ENCODE measurements at places on chromosomes 6 and 20.
A peak's percentile ranks its signal among the peaks of the same experiment; 100 is the strongest.

DNA sequence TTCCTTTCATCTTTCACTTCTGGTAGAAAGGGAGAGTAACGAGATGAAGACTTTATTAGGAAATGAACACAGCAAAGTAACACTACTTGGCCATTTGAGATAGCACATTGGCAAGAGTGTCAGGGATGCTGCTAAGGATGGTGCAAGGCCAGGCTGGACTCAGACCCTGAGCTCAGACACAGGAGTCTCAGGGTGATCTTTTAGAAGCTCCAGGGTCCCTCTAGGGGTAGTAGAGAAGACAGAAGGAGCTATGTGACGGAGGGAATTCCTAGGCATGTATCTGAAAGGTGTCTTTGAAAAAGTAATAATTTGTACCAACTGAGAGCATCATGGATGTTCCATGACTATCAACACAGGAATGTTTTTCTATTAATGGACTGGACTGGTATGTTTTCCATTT lies 436.5 kb downstream of the DHX35 start:
- no peak for DNase-seq

DNA sequence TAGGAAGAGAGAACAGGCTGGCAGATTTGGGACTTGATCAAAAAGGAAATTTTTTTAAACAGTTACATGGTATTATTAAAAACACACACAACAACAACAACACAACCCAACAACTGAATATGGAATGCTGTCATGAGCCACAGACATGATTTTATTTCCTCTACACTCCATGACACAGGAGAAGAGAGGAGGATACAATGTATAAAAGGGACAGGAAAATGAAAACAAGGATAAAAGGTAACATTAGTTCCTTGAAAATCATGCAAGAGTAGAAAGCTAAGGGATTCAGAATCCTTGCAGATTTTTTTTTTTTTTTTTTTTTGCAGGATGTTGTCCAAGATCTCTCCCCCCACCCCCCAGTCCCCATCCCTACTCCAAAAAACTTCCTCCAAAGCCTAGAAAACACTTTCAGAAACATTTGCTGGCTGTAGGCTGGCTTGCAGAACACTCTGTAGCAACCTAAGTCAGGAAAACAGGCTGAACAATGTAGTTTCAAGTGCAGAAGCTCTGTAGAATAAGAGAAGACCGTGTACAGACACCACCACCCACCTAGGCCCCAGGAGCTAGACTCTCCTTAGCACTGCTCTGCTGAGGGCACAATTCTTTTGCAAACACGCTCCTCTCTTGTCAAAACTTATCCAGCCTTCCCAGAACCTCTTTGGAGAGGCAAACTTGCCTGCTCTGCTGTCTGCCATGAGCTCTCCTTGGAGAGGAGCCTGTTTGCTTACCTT lies 845 bp downstream of the ZMYND8 start:
- no peak for DNase-seq

DNA sequence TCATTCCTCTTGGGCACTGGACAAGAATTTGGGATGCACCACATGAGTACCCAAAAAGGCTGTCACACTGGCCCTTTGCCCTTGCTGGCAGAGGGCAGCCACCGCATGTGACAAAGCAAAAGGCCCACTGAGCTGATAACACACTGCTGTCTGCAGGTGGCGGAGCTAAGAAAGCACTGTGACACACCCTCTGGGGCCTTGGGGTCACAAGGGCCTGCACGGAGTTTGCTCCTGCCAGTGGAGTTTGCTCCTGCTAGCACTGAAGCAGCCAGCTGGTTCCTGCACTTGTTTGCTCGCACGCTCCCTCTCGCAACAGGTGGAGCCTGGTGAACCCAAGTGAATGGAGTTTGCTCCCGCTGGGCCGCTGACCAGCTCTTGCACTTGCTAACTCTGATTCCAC lies 132.6 kb downstream of the LCA5 start:
- no peak for DNase-seq

GRCh38 chr6:105836889-105837288 lies 249.2 kb upstream of the PRDM1 start:
- DNase-seq = no peak

- DNase-seq = no peak
These were observed 199.9 kb downstream of the DTNBP1 start for GRCh38 chr6:15462717-15463525.

GRCh38 chr20:48457193-48458002 lies 370.4 kb downstream of the PREX1 start:
- DNase-seq = no peak

- DNase-seq = no peak
These were observed 1.7 kb downstream of the ADGRF4 start for GRCh38 chr6:47700053-47700452.

DNA sequence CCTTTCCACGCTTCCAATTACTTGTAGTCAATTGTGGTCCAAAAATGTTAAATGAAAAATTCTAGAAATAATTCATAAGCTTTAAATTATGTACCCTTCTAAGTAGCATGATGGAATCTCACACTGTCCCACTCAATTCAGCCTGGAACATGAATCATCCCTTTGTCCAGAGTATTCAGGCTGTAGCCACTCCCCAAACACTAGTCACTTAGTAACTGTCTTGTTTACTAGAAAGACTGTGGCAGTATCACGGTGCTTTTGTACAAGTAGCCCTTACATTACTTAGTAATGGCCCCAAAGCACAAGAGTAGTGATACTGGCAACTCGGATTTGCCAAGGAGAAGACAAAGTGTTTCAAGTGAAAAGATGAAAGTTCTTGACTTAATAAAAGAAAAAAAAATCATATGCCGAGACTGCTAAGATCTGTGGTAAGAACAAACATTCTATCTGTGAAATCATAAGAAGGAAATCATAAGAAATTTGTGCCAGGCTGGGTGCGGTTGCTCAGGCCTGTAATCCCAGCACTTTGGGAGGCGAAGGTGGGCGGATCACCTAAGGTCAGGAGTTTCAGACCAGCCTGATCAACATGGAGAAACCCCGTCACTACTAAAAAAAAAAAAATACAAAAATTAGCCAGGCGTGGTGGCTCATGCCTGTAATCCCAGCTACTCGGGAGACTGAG lies 168.5 kb upstream of the SIM1 start:
- DNase-seq = no peak

GRCh38 chr6:145743332-145743731 lies 8.0 kb upstream of the EPM2A start:
- no peak for DNase-seq

DNA sequence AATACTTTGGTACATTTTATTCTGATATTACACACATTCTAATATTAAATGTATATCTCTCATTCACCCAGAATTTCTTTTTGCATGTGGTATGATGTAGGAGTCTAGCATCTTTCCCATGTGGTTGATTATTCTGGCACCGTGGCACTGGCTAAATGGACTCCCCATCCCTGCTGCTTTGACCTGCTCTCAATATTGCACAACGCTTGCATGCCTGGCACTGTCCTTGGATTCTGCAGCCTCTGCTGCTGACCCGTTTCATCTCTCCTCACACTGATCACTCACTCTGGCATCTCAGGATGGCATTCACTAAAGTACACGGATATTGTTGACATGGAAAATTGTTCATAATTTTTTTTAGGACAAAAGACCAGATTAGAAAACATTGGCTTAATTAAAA lies 11.5 kb upstream of the DACT2 start:
- no peak for DNase-seq

- DNase-seq = peak; percentile 9
These were observed 98.2 kb upstream of the HDGFL1 start for GRCh38 chr6:22471132-22471690.

DNA sequence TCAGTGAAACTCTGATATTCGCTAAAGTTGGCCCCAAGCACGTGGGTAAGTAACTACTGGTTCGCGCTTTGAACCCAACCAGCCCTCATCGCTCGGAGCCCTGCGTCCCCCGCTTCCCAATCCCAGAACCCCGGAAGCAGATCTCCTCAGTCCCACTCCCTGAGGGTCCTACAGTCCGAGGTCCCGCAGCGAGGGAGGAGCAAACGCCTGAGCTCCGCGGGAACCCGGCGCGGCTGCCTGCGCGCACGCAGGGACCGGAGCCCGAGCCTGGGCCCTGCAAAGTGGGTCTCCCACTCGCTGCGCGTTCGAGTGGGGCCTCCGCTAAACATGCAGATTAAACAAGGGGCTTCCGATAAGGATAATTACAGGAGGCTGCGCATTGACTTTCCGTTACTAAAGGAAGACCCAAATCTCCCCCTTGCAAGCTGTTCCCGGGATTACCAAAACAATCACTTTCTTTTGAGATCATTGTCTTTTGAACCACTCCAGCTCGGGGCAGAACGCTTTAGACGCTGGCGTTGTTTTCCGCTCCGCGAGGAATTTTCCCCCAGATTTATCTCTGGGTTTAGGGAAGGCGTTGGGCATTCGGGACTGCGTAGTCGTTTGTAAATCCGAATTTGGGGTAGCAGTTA lies 1.3 kb upstream of the VSX1 start:
- DNase-seq = no peak

- DNase-seq = no peak
These were observed 26.4 kb downstream of the GABRR1 start for GRCh38 chr6:89190741-89191140.

GRCh38 chr6:62059901-62060300 lies 226.1 kb downstream of the KHDRBS2 start:
- no peak for DNase-seq

DNA sequence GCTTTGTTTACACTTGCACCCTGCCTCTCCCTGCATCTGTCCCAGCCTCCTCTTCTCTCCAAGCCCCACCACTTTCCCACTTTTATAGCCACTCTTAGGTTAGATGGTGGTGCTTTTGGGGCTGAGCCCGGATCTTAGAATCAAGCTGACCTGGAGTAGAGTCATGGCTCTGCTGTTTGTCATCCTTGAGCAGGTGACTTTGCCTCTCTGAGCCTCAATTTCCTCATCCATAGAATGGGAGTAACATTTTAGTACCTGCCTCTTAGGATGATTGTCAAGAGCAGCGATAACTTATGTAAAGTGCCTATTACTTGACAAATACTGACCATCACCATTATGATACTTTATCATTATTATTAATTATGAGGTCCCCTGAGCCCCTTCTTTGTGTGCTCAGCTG lies 48.2 kb downstream of the CPNE5 start:
- DNase-seq = no peak

DNA sequence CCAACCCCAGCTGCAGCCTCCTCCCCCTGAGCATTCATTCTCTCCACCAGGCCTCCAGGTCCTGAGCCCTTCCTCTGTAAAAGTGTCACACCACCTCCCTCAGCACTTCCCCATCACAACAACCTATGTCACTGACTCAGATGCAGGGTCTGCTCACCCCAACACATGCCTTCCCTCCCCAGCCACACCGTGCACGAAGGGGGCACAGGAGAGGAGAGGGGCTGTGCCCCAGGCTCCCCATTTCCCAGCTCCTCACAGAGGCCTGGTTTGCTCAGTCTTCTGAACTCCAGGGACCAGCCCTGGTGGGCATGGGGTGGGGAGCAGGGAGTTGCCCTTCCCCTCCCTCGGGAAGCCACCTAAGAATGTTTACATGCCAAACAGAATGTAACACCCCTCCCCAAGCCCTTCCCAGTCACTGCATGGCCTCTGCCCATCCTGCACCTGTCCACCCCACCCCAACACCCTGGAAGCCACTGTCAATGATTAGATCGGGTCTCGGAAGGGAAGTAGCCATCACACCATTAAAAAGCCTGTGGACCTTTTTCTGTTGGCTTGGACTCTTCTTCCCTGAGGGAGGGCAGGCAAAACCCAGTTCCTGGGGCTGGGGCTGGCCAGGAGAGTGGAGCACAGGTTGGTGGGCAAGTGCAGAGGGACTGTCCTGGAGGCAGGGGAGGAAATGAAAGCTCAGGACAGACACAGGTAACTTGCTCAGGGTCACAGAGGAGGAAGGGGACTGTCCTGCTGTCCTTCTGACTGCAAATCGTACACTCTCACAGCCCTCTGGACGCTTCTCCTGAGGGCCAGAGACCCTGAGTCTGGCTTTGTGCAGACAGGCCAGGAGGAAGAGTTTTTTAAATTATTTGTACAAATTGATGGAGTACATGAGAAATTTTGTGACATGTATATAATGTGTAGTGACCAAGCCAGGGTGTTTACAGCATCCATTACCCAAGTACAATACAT lies 10.1 kb upstream of the SLC22A7 start:
- no peak for DNase-seq

GRCh38 chr6:143163621-143164020 lies 102.9 kb downstream of the AIG1 start:
- DNase-seq = no peak

DNA sequence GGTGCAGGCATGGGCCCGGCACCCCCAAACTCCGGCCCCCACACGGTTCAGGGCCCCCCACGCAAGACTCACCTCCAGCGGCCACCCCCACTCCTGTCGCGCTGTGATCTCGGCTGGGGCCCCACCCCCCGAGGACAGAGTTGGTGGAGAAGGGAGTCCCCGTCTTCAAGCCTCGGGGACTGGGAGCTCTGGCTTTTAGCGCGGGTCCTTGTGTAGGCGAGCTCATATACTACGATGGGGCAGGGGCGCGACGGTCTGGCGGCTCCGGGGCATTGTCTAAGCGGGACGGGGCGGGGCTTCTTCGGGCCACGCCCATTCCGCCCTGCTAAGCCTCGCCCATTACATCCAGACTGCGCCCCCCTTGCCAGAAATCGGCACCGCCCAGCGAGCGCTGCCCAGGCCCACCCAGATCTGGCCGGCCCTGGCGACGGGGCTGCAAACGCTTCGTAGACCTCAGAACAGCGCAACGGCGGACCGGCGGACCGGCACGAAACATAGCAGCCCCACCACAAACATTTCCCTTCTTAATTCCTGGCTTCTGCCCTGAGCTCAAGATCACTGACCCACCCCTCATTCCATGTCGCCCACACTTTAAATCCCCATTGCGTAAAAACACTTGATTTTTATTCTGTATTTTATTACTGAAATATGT lies 1.0 kb upstream of the DDAH2 start:
- DNase-seq = peak; percentile 70

GRCh38 chr6:106973836-106974335 lies 643 bp downstream of the CD24 start:
- DNase-seq = peak; percentile 56

DNA sequence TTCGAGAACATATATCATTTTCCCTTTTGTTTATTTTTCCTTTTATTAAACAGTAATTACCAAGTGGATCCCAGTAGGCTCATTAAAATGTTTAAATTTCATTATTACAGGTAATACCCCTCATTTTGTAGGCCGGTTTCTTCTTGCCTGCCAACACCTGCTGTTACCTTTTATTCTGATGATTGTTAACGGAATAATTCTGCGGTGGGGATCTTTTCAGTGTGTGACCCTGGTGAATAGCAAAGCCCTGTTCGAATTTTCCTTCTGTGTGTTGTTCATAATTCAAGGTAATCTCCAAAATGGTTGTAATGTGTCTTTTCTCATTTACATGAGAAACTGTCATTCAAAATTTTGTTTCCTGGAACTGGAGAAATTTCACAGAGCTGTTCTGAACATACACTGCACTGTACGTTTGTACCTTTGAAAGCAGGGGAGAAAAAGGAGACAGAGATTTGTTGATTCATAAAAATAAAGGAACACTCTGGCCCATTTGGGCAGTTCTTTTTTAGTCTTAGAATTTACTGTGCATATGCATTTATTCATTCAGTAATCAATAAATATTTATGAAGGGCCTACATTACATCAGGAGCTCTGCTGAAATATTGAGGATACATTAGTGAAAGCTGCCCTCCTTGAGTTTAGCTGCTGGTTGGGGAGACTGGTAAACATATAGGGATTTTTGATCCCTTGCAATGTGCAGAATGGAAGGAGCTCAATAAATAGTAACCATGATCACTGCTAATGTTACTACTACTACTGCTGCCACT lies 502.0 kb downstream of the QKI start:
- peak; percentile 85 for DNase-seq

Data from NCI-H1436 (cell line).